ENCODE measurements at places on chromosomes 4 and X. TPM values are rescaled to one million over a fixed set of nuclear protein-coding genes. Genes with fewer than 3 reads are reported as not detected.
A peak's percentile ranks its signal among the peaks of the same experiment; 100 is the strongest.

DNA sequence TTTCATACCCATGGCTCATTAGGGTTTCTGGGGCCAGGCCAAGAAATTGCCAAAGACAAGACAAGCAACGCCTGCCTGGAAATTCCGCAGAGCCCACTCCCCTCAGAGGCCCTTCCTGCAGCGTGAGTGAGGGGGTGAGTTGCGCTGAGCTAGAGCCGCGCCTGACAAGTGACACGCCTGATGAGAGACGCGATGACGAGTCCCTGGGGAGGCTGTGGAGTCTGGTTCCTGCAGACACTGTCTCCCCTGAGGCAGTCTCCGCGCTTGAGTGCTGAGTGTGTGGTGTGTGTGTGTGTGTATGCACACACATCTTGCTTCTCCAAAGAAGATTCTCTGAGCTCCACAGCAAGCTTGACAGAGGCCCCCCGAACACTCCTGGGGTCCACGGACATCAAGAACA is 269.8 kb downstream of the BCOR start:
- DNase-seq, result no peak
- no peaks in the 10 kb centered on the region for H3K27me3 ChIP-seq
- no peaks in the 10 kb centered on the region for H3K4me1 ChIP-seq
- no peak overlapping the region for H3K27ac ChIP-seq
- no peaks in the 10 kb centered on the region for H3K36me3 ChIP-seq

Gene GAGE13
- not detected for total RNA-seq

DNA sequence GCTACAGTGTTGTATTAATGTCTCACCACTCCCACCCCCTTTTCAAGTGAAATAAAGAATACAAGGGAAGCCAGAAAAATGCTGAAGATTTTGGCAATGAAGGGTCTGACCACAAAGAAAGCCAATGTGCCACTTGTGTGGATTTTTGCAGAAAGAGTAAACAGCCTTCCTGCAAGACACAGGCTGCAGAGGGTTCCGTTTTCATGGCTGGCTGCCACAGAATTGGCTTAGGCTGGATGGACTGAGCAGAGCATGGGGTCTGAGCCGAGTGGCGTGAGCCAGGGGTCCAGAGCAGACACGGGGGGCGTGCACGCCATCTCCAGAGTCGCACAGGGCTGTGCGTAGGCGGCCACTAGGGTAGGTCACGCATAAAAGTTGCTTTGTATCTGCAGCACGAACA is 69.2 kb downstream of the MTNR1A start:
- H3K27me3 ChIP-seq, result no peaks in the 10 kb centered on the region
- no peaks in the 10 kb centered on the region for H3K4me1 ChIP-seq
- no peaks in the 10 kb centered on the region for H3K36me3 ChIP-seq
- no peak overlapping the region for H3K4me3 ChIP-seq

DNA sequence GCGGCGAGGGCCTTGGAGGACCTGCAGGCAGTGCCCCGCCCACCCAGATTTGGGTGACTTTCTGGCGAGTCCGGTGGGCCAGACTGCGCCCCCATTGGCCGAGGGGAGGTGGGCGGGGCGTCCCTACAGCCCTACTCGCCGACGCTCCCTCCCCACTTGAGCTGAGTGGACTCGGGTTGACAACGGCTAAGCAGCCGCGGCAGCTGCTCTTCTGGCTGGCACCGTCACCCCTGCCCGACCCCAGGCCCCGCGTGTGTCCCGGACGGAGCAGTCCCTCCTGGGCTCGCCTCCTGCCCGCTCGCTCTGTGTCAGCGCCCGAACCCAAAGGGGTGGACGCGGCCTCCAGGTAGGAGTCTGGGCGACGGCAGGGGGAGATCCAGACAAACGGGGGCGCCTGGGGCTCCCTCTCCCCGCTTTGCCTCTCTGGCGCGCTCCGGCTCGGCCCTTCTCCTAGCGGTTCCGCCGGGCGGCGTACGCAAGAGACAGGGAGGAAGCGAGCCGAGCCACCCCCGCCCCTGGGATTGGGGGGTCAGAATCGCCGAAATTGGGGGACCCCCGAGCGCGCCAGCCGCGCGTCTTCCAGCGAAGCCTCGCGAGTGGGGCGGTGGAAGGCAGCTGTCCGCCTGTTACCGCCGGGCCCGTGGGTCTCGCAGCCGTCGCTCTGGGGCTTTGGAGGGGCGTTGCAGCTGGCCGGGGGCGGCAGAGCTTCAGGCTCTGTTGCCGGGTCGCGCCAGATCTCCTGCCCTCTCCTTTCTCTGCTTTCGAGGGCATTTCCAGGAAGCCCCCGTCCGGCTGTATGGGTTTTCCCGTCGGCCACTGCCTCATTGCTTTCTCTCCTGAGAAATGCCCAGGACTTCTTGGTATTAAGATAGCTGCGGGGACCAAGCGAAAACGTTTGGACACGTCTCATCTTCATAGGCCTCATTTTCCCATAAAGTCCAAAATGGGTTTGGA is 46.3 kb downstream of the STARD8 start:
- no peaks in the 10 kb centered on the region for H3K36me3 ChIP-seq
- no peaks in the 10 kb centered on the region for H3K27me3 ChIP-seq
- H3K27ac ChIP-seq, result no peak overlapping the region
- H3K4me1 ChIP-seq, result 0 out of 2 replicates have a peak, but pooled peaks cover 7% of the 10 kb centered on the region

- H3K4me1 ChIP-seq, result peaks cover 15% of the 10 kb centered on the region
- peak overlapping the region; percentile 73 for H3K27ac ChIP-seq
- H3K27me3 ChIP-seq, result no peaks in the 10 kb centered on the region
- no peak overlapping the region for H3K4me3 ChIP-seq
- peak; percentile 79 for DNase-seq
Measured at GRCh38 chrX:154082396-154083125, 15.0 kb downstream of the MECP2 start.

Gene TXK
- not detected for total RNA-seq

- peak; percentile 50 for DNase-seq
- peaks cover 22% of the 10 kb centered on the region for H3K4me1 ChIP-seq
- no peak overlapping the region for H3K4me3 ChIP-seq
- H3K27me3 ChIP-seq, result no peaks in the 10 kb centered on the region
- no peaks in the 10 kb centered on the region for H3K36me3 ChIP-seq
Measured at GRCh38 chr4:26362745-26363439, 42.1 kb downstream of the RBPJ start.

Gene TAB3
- 20.9 TPM for total RNA-seq

Gene FGB
- not detected for total RNA-seq

DNA sequence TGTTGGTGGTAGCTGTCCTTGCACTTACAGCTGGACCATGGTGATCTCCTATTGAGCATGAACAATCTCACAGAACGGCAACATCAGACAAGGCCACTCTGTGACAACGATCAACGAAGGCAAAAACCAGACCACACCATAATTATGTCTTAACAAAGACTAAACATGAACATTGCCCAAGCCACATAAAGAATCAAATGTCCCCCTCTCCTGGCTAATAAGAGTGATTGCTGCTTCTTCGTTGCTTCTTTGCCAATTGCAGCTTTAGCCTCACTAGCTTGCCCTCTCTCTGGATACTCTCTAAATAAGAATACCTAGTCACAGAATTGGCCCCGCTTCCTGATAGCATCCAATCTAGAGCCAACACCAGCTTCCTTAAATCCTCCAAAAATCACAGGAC is 41.5 kb upstream of the PGRMC1 start:
- peak; percentile 54 for DNase-seq
- H3K4me1 ChIP-seq, result peaks cover 7% of the 10 kb centered on the region
- H3K4me3 ChIP-seq, result no peak overlapping the region
- no peak overlapping the region for H3K27ac ChIP-seq

DNA sequence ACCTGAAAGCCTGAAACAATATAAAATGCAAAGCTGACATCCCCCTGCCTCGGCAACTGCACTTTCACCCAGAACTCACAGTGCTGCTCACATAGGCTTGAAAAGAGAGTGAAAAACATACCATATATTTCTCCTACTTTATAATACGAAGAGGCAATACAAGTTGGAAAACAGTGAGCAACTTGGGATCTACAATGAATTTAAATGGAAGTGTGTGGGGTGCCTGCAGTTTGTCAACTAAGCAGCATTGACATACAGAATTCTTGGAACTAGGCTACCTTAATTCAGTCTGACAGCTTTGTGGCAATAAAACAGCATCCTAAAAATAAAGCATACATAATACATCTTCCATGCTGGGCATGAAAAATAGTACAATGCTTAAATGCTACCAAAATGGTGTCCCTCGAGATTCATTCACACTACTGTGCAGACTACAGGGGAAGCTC is 8.0 kb downstream of the GASK1B start:
- no peak overlapping the region for H3K4me3 ChIP-seq
- no peak for DNase-seq
- H3K4me1 ChIP-seq, result peaks cover 23% of the 10 kb centered on the region
- no peaks in the 10 kb centered on the region for H3K27me3 ChIP-seq
- no peaks in the 10 kb centered on the region for H3K36me3 ChIP-seq

GRCh38 chrX:133177202-133177601 is 41.0 kb downstream of the TFDP3 start:
- DNase-seq, result no peak
- no peaks in the 10 kb centered on the region for H3K27me3 ChIP-seq
- no peak overlapping the region for H3K4me3 ChIP-seq

GRCh38 chr4:71262161-71262560 is 76.7 kb upstream of the SLC4A4 start:
- no peak for DNase-seq
- no peaks in the 10 kb centered on the region for H3K36me3 ChIP-seq
- H3K27ac ChIP-seq, result no peak overlapping the region
- H3K4me3 ChIP-seq, result no peak overlapping the region
- peaks cover 22% of the 10 kb centered on the region for H3K4me1 ChIP-seq
- H3K27me3 ChIP-seq, result no peaks in the 10 kb centered on the region
